ENCODE measurements at places on chromosomes 3 and 15. TPM values are rescaled to one million over a fixed set of nuclear protein-coding genes. Genes with fewer than 3 reads are reported as not detected.

GRCh38 chr3:150177673-150178381, 207.1 kb upstream of the PFN2 start:
- DNase-seq: no peak

- no peak for DNase-seq
Observed at GRCh38 chr15:48719668-48720067, 74.2 kb upstream of the FBN1 start.

DNA sequence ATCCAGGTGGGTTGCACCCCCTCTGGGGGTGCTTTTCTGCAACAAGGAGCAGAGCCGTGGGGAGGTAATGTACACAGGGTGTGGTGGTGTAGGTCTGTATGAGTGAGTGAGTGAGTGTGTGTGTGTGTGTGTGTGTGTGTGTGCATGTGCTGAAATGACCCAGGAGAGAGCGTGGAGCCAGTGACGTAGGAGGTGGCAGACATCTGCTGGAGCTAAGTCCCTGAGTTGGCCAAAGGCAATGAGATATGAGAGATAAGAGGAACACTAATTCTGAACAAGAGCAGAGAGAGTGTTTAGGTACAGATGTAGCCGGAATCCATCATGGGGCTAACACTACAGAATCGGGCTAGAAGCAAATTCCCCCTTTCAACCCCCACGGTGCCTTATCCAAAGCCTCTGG, 27.6 kb downstream of the BDH1 start:
- DNase-seq: no peak

DNA sequence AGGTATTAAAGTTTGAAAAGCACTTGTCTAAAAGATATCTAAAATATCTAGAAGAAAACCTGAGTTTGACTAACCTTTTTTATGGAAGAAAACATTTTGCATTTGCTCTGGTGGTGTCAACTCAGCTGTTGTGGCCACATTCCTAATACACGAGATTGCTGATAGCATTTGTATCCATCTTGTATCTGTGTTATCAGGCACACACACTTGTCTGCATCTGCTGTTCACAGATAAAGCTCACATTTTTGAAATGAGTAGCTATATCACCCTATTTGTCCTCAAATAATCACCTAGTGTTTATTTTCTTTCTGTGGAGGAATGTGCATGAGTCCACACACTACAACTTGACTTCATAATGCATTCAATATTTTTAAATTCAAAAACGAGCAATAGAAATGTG, 632.3 kb upstream of the NR2F2 start:
- DNase-seq: no peak

The THOC7 gene
- total RNA-seq: 51.1 TPM

The DPPA4 gene
- not detected for total RNA-seq

The EIF4E3 gene
- total RNA-seq: 2.4 TPM

All from pulmonary artery endothelial cell (primary cell).